HCT116 (cell line): ENCODE measurements at places on chromosomes 5 and 9. TPM values are rescaled to one million over a fixed set of nuclear protein-coding genes. Genes with fewer than 3 reads are reported as not detected.

The NUTM2F gene
- total RNA-seq = not detected

The PCDHGC5 gene
- not detected for total RNA-seq

The TSSK1B gene
- not detected for total RNA-seq

The NSG2 gene
- not detected for total RNA-seq

The IL5 gene
- total RNA-seq = not detected
